ENCODE measurements at places on chromosomes 1 and 21.

DNA sequence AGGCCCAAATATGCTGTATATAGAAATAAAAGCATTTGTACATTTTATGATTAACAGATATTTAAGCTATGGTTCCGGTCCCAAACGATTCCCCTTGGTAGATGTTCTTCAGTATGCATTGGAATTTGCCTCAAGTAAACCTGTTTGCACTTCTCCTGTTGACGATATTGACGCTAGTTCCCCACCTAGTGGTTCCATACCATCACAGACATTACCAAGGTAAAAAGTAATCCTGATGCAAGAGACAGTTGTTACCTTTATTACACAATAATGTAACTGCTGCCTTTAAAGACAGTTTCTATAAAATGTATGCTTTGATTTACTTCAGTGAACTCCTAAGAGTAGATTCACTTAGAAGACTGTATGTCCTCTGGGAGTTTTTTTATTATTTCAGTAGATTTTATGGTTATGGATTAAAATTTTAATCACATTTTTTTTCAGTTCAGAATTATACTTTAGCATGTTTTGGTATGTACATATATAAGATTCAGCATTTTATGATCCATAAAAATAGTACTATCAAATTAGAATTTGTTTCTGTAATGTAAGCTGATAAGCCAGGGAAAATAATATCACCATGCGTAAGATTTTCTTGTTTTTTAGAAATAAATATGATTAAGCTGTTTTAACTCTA lies 96.5 kb downstream of the USP25 start:
- peak; percentile 10 for DNase-seq

DNA sequence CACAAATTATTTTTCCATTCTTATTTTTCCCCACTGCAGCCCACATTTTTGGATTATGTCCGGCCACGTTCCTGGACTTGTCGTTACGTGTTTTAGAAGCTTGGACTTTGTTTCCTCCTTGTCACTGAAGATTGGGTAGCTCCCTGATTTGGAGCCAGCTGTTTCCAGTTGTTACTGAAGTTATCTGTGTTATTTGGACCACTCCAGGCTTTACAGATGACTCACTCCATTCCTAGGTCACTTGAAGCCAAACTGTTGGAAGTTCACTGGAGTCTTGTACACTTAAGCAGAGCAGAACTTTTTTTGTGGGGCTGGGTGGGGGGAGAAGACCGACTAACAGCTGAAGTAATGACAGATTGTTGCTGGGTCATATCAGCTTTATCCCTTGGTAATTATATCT lies 12.2 kb upstream of the AXDND1 start:
- DNase-seq: no peak

- no peak for DNase-seq
Measured at GRCh38 chr1:6632588-6633514, 8.2 kb downstream of the THAP3 start.

GRCh38 chr1:228770779-228771223 lies 35.5 kb downstream of the RHOU start:
- DNase-seq: no peak

GRCh38 chr21:14762734-14763694 lies 216.9 kb upstream of the SAMSN1 start:
- DNase-seq: no peak

DNA sequence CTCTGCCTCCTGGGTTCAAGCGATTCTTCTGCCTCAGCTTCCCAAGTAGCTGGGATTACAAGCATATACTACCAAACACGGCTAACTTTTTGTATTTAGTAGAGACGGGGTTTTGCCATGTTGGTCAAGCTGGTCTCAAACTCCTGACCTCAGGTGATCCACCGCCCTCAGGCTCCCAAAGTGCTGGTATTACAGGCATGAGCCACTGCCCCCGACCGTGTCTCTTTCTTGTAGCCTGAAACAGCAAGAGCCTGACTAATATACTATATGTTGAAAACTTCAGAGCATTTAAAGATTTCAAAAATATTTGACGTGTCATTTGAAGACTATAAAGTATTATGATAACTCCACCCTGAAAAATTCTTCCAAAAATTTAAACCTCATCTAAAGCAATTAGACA lies 71.7 kb upstream of the ZNF648 start:
- no peak for DNase-seq

DNA sequence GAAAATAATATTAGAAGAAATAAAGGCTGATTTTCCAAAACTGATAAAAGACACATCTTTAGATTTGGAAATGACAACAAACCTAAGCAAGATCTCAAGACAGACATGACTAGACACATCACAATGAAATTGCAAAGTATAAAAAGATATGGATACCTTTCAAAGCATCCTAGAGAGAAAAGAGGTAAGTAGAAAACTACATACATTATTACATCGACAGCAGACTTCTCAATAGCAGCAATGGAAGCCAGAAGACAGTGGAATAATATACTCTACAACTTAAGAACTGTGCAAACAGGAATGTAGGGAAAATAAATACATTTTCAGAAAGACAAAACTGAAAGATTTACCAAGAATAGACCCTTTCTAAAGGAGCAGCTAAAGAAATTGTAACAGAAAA lies 50.2 kb downstream of the DENND1B start:
- DNase-seq: no peak

DNA sequence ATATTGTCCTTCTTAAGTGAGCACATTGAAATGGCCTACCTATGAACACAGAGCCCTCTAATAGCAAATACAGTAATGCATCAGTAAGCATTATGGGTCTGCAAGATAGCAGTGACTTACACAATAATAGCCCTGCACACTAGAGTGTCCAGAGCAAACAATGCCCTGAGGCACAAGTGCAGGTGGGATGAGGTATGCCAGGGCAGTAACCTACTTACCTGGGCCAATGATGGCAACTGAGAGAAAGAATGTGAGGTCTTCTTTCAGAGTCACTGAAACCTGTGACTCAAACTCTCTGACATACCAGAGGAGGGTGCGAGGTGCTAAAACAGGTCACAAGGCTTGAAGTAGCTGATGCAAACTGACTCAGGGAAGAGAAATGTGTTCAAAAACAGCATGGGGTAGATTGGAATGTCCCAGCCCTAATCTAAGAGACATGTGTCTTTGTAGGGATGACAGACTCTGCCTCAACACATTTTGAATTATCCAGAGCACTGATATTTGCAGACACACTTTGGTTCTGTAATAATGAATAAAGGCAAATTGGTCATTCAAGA lies 168.5 kb upstream of the RUNX1 start:
- no peak for DNase-seq

- no peak for DNase-seq
Measured at GRCh38 chr1:209406168-209406567, 177.3 kb upstream of the CAMK1G start.

GRCh38 chr1:64459743-64460142 lies 10.2 kb upstream of the CACHD1 start:
- no peak for DNase-seq

GRCh38 chr1:66217561-66217960 lies 316.4 kb upstream of the SGIP1 start:
- no peak for DNase-seq

GRCh38 chr1:16130827-16131226 lies 25.0 kb downstream of the EPHA2 start:
- DNase-seq: no peak

GRCh38 chr21:25462517-25462971 lies 144.7 kb downstream of the MRPL39 start:
- DNase-seq: no peak

DNA sequence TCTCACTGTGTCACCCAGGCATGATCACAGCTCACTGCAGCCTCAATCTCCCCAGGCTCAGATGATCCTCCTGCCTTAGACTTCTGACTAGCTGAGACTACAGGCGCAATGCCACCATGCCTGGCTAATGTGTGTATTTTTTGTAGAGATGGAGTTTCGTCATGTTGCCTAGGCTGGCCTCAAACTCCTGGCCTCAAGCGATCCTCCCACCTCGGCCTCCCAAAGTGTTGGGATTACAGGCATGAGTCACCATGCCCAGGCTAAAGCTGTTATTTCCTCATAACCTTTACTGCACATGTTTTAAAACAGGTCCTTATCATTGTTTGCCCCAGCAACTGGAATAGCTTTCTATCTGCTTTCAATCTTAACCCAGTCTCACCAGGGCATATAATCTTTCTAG lies 2.9 kb downstream of the SARS1 start:
- DNase-seq: no peak

DNA sequence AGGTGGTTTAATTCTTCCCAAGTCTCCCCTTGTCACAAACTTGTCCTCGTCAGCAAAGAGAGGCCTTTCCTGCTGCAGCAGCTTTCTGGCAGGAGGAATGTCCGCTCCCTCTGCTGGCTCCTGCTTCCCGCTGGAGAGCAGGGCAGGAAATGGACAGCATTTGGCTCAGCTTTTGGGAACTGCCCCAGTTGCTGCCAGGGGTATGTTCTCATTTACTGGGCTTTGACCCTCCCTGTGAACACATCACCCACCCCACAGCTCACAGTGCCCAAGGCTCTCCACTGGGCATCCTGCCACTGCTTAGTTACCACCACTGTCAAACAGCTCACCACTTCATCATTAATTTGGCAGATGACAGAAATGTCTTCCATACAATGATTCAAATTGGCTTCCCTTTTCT lies 75.4 kb downstream of the MRPL37 start:
- no peak for DNase-seq

DNA sequence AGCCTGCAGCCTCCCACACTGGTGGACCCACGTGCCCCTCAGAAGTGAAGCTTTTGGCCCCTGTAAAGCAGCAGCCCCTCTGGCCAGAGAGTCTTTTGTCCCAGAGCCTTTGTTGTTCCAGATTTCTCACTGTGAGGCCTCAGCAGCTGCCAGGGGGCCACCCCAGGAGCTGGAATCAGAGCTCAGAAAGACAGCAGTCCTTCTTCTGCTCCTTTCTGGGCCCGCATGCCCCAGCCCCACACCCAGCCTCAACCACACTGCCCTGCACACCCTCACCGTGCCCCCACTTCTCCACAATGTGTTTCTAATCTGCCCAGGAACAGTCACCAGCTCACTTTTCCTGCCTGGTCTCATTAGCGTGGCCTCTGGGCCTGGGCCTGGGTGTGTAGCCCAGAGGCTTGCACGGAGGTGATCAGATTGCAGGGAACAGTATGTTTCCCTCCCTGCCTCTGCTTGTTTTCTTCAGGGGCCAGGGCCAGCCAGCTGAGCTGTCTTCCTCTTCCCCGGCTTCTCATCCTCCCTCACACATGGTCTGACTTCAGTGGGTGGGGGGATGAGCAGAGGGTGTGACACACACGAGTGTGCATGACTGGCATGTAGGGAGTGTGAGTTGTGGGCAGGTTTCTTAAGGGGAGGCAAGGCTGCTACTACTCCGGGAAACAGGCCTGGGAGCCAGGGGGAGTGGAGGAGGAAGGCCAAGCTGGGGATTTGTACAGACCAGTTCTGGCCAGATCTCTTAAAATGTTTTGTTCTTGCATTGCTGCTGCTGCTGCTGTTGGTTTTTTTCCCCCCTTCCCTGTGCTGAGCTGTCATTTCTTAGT lies 82.5 kb upstream of the ZNF648 start:
- no peak for DNase-seq

GRCh38 chr1:226474443-226475141 lies 66.7 kb upstream of the PARP1 start:
- no peak for DNase-seq

DNA sequence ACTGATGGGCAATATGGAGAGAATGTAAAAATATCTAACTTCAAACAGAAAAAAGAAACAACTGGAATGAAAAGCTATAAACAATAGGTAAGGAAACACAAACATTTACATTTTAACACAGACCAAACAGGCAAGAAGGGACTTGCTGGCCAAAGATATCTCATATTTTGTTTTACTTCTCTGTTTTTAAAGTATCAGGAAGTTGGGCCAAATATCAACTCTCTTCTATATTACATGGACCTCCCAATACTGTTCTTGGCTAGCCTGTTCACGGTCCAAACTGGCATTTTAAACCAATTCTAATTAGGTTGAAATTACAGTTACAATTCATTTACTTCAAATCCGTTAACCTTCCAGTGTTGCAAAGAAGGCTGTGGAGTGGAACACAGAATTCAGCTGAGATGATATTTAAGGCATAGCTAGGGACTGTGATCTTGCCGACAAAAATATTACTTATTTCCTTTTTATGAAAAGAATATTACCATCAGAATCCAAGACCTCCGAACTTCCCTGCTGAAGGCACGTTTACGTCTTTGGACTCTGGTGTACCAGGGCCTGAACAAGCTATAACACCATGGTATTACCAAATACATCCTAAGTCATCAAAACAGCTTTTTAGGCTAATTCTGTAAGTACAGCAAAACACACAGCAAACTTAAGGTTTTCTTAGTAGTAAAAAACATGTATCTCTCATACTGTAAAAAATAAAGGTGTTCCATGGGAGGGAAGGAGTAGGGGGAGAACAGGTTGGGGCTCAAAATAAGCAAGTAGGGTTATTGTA lies 165.4 kb downstream of the RUNX1 start:
- DNase-seq: no peak

DNA sequence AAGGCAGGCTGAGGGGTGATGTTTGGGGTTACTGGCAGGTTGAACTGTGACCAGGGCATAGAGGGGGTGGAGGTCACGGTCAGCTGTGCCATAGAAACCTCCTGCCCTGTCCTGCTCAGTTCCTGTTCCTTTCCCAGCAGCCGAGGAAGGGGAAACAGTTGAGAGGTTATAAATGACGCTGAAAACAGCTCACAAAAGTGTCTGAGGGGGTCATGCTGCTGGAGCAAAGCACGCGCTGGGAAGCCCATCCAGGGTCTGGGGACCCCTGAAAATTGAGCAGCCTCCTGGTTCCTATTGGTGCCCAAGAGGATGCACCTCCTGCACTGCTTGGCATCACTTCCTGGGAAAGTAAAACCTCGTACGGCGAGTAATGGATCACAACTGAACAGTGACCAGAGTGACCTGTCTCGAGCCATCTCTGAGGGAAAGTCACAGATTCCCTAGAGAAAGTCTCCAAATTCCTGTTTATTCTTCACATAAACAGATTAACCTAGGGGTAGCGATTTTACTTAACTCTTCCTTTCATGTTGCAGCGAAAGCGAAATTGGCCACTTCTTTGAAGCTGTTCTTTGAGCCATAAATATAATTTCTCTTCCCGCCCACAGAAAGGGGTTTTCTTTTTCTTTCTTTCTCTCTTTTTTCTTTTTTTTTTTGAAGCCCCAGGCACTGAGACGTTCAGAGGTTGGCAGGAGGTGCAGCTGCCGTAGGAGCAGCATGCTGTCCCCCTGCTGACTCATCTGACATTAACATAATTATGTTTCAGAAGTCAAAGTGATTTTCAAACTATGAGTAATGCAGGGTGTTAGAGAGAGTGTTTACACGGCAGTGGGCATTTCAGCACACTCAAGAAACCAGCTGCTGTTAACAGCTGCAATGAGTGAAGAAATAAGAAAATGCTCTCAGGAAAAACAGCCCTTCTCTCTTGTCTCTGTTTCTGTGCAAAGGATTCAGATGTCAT lies 41.8 kb upstream of the ATF3 start:
- peak; percentile 33 for DNase-seq

- DNase-seq: no peak
Measured at GRCh38 chr1:14728516-14728915, 130.0 kb downstream of the KAZN start.

GRCh38 chr1:173758980-173759379 lies 44.2 kb downstream of the KLHL20 start:
- DNase-seq: no peak
